Activated CD4-positive, alpha-beta T cell treated with anti-CD3 and anti-CD28 coated beads, Interleukin-2, amount 50 U/mL, for 4 hours (primary cell): ENCODE measurements at places on chromosomes 1 and 21.

DNA sequence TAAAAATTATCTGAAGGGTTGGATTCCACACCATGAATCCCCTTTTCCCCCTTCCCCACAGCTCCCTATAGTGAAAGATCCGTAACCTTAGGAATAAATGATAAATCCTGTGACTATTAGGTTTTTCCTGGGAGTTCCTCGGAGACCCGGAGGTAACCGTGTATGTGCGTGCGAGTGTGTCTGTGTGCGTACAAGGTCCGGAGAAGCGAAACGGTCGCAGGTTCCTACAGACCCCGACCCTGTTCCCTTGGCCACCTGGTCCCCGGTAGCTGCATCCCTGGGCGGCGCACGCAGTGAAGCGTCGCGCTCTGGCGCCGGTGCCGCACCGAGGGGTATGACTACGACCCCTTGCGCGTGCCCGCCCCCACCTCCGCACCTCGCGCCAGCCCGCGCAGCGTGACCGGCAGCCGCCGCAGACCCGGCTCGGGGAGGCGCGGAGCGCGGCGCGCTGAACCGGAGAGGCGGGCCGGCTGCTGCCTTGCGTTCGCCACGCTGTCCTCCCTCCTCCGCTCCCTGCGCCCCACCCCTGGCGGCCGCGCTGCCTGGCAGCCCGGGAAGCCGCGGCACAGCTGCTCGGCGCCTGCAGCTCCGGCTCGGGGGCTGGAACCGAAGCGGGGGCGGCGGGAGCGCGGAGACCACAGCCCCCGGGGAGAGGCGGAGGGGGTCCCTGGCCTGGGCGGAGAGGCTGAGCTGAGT lies at the start of gene AK5:
Gene AK5 (plus strand): TSS at position 529 of the 696 bp plus-strand sequence. CDS start 295 bp downstream, outside the sequence.
- peak; percentile 36 for DNase-seq

- DNase-seq = no peak
Measured at GRCh38 chr1:181015251-181015615, 7.4 kb downstream of the STX6 start.

GRCh38 chr1:204093421-204093717 lies 20.5 kb downstream of the SOX13 start:
- DNase-seq = no peak

DNA sequence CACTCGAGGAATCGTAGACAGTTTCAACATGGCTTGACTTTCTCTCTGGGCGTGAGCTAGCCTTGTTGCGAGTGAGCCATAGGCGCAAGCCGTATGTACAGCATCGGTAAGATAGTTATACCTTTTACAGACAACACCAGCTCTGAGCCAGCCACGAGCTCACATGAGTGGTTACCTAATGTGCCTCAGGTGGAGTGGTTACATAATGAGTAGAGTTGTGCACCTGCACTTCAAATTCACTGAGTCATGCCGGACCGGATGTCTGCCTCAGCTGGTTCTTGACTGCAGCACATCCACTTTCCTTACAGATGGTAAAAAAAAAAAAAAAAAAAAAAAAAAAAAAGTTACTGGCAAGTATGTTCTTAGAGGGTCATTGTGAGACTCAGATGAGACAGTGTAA lies 360.4 kb upstream of the NR5A2 start:
- no peak for DNase-seq

DNA sequence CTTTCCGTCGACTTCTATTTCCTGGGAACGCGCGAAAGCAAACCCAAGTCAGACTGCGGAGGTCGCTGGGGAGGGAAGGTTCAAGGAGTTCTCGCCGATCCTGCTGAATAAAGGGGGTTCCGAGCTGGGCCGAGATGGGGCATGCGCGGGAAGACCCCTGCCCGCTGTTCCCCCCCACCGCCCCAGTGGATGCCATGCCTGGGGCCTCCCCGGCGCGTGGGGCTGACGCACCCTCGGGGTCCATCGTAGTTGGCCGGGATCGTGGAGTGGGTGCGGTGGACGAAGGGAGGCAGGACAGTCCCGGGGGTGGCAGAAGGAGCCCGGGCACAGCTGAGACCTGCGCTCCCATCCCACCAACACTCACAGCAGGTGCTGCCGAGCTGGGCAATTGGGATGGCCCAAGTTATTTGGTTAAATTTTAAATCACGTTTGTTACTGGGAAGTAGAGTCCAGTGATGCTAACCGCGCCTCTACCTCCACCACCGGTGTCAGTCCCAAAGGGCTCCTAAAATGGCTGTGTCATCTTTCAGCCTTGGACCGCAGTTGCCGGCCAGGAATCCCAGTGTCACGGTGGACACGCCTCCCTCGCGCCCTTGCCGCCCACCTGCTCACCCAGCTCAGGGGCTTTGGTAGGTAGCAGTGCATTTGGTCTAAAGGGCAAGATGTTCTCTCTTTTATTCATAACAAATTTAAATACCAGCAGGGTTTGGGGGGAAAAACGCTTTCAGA lies 801 bp downstream of the MX1 start:
- DNase-seq = peak; percentile 13

GRCh38 chr1:205948039-205948438 lies 4.8 kb upstream of the SLC26A9 start:
- no peak for DNase-seq

GRCh38 chr1:161864577-161864976 lies 98.5 kb downstream of the ATF6 start:
- DNase-seq = no peak

DNA sequence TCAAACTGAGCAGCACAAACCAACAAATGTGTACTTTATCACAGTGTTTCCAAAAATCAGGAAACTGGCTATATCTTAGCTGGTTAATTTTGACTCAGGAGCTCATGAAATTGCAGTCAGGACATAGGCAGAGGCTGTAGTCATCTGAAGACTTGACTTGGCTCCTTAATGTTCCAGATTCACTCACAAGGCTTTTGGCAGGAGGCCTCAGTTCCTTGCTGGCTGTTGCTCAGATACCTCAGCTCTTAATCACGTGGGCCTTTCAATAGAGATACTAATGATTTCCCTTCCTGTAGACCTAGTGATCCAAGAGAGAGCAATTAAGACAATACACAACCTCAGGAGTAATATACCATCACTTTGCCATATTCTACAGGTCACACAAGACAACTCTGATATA lies 537.7 kb downstream of the BRINP3 start:
- DNase-seq = no peak

- DNase-seq = no peak
Measured at GRCh38 chr1:216095400-216095799, 327.8 kb downstream of the USH2A start.

GRCh38 chr1:159071970-159072582 lies 4.5 kb downstream of the AIM2 start:
- DNase-seq = no peak

DNA sequence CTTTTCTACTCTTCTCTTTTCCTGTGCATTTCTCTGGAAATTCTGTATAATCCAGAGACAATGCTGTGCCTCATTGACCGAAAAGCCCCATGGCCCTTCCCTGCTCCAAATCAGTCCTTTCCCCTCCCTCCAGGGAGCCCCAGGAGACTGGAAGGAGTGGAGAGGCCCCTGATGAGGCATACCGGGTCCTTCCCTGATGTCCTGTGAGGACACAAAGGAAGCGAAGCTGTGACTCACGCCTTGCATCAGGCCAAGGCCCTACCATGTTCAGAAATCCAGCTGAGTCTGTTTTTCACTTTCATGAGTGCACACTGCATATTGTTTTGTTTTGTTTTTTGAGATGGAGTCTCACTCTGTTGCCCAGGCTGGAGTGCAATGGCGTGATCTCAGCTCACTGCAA lies 38.7 kb upstream of the BECN2 start:
- DNase-seq = no peak

DNA sequence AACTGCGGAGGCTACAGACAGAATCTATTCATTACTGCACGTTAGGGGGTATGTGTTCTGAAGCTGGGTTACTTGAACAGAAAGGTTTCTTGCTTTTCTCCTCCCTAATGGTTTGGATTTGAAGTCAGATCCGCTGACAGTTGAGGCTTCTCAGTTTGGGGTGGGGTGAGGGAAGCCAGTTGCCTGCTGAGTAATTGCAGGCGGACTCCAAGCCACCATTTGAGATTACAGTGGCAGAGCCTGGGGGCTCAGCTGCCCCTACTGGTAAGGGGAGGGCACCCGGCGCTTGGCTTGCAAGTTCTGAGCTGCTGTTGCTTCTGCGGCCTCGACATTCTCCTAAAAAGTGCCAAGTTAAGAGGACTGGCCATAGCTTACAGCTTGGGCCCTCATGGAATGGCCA lies 2.0 kb downstream of the GRHL3 start:
- no peak for DNase-seq

DNA sequence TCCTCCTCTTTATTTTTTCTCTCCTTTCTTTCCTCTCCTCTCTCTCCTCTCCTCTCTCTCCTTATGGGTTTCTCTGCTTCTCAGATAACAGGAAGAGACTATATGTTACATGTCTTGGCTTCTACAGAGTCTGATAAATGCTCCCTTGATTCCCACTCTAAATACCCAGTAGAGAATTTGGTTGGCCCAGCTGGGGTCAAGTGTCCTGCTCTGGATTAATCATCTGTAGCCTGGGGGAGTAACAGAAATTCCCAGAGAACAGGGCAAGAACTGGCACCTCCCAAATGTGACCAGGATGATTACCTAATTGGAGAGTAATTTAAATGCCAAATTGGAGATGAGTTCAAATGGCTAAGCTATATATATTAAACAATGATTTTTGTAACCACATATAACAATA lies 146.1 kb upstream of the LMO4 start:
- no peak for DNase-seq

GRCh38 chr21:31606081-31606874 lies 53.2 kb upstream of the SOD1 start:
- DNase-seq = no peak

GRCh38 chr1:150695561-150695960 lies 1.4 kb downstream of the GOLPH3L start:
- DNase-seq = no peak

- no peak for DNase-seq
Measured at GRCh38 chr1:3522564-3523265, 68.2 kb downstream of the ARHGEF16 start.

DNA sequence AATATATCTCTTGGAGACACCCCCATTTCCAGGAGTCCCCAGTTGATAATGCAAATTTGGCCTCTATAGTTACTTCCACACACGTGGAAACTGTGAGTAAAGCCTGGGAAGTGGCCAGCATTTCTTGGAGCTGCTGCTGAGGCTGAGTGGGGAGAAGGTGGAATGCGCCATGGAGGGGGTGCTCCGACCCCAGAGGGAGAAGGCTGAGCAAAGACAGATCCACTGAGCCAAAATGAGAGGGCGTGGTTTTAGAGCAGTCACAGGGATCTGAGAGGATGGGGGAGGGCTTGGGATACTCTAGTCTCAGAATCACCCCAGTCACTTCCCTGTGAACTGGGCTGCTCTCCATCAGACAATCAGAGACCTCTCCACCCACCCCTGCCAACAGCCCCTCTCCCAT lies 38.7 kb downstream of the TRIM62 start:
- no peak for DNase-seq

- DNase-seq = no peak
Measured at GRCh38 chr1:225644666-225645065, 8.3 kb downstream of the ENAH start.

DNA sequence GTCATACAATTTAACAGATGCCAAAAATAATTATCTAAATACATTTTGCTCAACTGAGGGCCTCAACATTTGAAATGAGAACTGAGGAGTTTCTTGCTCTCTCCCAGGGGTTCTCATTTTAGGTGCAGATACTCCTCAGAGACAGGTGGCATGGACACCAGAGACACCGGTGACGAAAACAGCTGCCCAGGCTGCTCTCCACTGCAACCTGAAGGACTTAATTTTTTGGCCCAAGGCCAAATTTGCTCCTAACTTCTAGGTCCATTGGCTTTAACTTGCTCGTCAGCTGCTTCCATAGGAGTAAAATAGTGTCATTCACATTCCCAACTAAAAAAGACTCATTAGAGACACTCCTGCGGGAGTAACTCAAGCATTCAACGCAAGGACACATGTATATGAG lies 87.0 kb downstream of the NRIP1 start:
- DNase-seq = no peak

GRCh38 chr21:31903896-31904295 lies 31.1 kb downstream of the HUNK start:
- DNase-seq = no peak

- DNase-seq = no peak
Measured at GRCh38 chr21:40687625-40688024, 159.3 kb downstream of the DSCAM start.

DNA sequence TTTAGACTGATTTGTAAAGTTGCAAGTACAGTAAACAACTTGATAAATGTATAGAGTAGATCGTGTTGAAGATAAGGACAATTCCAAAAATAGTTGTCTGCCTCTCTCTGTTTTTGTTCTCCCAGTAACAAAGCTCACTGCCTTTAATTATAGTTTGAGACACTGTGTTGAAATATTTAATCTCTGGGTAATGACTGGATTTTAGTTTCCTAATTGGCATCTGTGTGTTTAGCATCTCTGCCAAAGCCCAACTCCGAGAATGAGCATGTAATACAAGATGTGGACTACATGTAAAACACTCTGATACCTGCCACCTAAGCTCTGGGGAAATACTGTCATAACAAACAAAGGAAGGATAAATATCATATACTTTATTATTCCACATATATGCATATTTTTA lies 27.7 kb upstream of the SDE2 start:
- DNase-seq = no peak

GRCh38 chr1:211724687-211725196 lies 49.3 kb upstream of the NEK2 start:
- DNase-seq = no peak

DNA sequence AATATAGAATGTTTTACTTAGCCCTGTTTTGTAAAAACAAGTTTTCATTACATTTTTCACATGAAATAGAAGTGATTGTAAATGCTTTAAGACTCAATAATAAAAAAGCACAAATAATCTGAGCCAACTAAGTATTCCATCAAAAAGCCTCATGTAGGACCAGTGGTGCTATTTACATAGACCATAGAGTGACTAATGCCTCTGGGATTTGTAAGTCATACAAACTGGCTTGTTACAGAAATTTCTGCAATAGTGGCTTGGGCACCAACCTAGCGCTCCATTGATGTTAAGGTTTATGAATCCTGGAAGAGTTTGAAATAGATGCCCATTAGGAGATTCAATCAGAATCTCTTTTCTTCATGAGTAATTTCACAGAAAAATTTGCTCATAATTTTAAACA lies 31.9 kb downstream of the ZMYM1 start:
- no peak for DNase-seq

DNA sequence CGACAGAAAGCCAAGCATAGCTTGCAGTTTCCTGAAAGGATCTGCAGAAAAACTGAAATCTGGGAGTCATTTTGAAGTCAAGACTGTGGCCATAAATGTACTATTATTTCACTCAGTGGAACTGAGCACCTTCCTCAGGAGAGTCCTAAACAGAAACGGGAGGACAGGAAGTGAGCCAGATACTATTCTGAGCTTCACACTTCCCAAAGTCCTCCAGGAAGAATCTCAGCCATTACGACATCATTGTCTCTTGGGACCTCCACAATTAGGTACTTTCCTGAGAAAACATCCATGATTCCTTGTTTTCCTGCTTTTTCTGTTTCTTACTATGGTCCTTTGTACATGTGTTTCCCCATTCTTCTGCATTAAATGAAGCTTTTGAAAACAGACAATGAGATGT lies 299.2 kb upstream of the USP25 start:
- DNase-seq = no peak

GRCh38 chr1:204377800-204378668 lies 18.3 kb upstream of the PLEKHA6 start:
- peak; percentile 40 for DNase-seq
